ENCODE measurements at places on chromosomes 13 and 19.

DNA sequence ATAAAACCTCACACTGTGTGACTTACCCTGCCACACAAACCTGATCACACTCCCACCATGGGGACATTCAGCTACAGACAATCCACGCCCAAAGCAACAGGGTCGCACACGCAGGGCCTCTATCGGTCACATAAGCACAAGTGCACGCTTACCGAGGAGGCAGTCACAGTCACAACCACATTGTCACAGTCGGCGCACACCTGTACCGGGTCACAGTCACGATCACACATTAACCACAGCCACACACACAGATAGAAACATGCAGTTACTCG is 579 bp downstream of the ZNF566 start:
- peaks cover 8% of the 10 kb centered on the region for H3K4me1 ChIP-seq
- DNase-seq = no peak
- H3K36me3 ChIP-seq = no peaks in the 10 kb centered on the region
- 0 out of 2 replicates have a peak overlapping the region, but pooled peaks have one; percentile 88 for H3K27ac ChIP-seq
- no peaks in the 10 kb centered on the region for H3K27me3 ChIP-seq
- H3K4me3 ChIP-seq = peak overlapping the region; percentile 70

- peaks cover 15% of the 10 kb centered on the region for H3K36me3 ChIP-seq
- H3K4me3 ChIP-seq = no peak overlapping the region
- no peak overlapping the region for H3K27ac ChIP-seq
- peaks cover 34% of the 10 kb centered on the region for H3K4me1 ChIP-seq
Measured at GRCh38 chr19:43768273-43769050, 12.3 kb downstream of the KCNN4 start.

DNA sequence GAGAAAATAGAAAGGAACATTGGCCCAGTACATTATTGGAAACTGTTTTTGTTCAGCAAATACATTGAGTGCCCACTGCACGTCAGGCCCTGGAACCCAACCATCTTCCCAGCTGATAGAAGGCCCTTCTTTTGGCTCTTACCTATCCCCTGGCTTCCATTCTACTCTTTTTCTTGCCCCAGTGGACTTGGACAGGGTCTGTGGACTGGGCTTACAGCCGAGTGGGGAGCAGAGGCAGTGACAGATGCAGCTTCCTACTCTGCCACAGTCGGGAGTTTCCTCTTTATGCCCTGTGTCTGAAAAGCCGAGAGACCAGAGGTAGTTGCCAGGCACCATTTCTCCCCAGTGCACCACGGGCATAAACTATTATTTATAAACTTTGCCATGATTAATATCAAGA is 70.4 kb downstream of the ARHGAP35 start:
- peaks cover 8% of the 10 kb centered on the region for H3K36me3 ChIP-seq
- DNase-seq = no peak
- H3K27me3 ChIP-seq = no peaks in the 10 kb centered on the region
- H3K4me1 ChIP-seq = peaks cover 75% of the 10 kb centered on the region
- no peak overlapping the region for H3K27ac ChIP-seq

GRCh38 chr19:6060600-6061375 is 49.5 kb downstream of the RFX2 start:
- no peak overlapping the region for H3K4me3 ChIP-seq
- DNase-seq = no peak
- no peaks in the 10 kb centered on the region for H3K27me3 ChIP-seq
- H3K4me1 ChIP-seq = peaks cover 22% of the 10 kb centered on the region
- no peak overlapping the region for H3K27ac ChIP-seq
- H3K36me3 ChIP-seq = no peaks in the 10 kb centered on the region

DNA sequence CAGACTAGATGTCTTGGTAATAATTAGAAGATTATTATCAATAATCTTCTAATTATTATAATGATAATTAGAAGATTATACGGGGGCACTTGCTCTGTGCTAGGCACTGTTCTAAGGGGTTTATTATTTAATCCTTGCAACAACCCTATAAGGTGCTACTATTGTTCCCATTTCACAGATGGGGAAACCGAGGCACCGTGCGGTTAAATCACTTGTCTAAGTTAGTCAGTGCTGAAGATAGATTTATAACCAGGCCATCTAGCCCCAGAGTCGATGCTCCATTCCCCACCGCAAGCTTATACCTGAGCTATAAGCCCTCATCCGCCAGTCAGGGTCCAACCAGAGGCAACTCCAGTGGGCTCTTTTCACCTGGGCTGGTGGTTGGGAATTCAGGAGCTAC is 2.0 kb upstream of the ACP7 start:
- H3K4me3 ChIP-seq = no peak overlapping the region
- H3K4me1 ChIP-seq = peaks cover 20% of the 10 kb centered on the region
- no peaks in the 10 kb centered on the region for H3K36me3 ChIP-seq
- DNase-seq = no peak
- H3K27me3 ChIP-seq = peaks cover 24% of the 10 kb centered on the region
- no peak overlapping the region for H3K27ac ChIP-seq

- peaks cover 38% of the 10 kb centered on the region for H3K36me3 ChIP-seq
- no peaks in the 10 kb centered on the region for H3K27me3 ChIP-seq
- peaks cover 40% of the 10 kb centered on the region for H3K4me1 ChIP-seq
- no peak overlapping the region for H3K4me3 ChIP-seq
- DNase-seq = no peak
Measured at GRCh38 chr13:24166561-24166960, 6.0 kb downstream of the SPATA13 start.

DNA sequence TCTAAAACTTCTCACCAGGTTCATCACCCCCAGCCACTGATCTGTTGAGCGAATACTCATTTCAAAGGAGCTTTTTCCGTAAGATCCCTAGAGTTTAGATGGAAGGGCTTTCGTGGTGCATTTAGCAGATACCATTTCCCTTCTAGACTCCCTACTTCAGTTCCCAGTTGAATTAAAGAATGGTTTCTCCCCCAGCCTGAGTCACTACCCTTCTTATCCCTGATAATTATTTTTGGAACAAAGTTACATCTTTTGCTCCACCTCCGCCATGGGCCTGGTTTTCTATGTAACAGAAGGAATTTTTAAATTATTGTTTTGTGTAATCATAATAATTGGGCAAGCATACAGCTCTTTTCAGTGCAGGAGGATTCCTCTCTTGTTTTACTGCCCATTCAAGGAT is 22.0 kb downstream of the USPL1 start:
- no peak overlapping the region for H3K4me3 ChIP-seq
- no peaks in the 10 kb centered on the region for H3K27me3 ChIP-seq
- H3K36me3 ChIP-seq = peaks cover 37% of the 10 kb centered on the region
- DNase-seq = no peak
- H3K27ac ChIP-seq = no peak overlapping the region

- H3K4me1 ChIP-seq = no peaks in the 10 kb centered on the region
- no peak overlapping the region for H3K27ac ChIP-seq
- no peaks in the 10 kb centered on the region for H3K27me3 ChIP-seq
- no peaks in the 10 kb centered on the region for H3K36me3 ChIP-seq
Measured at GRCh38 chr13:46996316-46997030, 99.6 kb upstream of the HTR2A start.

- no peaks in the 10 kb centered on the region for H3K4me1 ChIP-seq
- no peak for DNase-seq
- no peak overlapping the region for H3K27ac ChIP-seq
- peaks cover 32% of the 10 kb centered on the region for H3K27me3 ChIP-seq
Measured at GRCh38 chr19:19217099-19217498, 5.3 kb downstream of the NCAN start.

- peaks cover 11% of the 10 kb centered on the region for H3K4me1 ChIP-seq
- no peaks in the 10 kb centered on the region for H3K27me3 ChIP-seq
- H3K27ac ChIP-seq = peak overlapping the region; percentile 48
- H3K36me3 ChIP-seq = peaks cover 7% of the 10 kb centered on the region
Measured at GRCh38 chr13:48000559-48001113, 437 bp downstream of the SUCLA2 start.

Measured in SJSA1 (cell line).